ENCODE measurements at places on chromosomes 12 and 14. TPM values are rescaled to one million over a fixed set of nuclear protein-coding genes. Genes with fewer than 3 reads are reported as not detected.

SOX5 gene
- total RNA-seq, result 16.8 TPM

ART4 gene
- total RNA-seq, result 0.57 TPM

PPP1R36 gene
- total RNA-seq, result 2.9 TPM

WNT1 gene
- not detected for total RNA-seq

KRT82 gene
- total RNA-seq, result not detected

KRT80 gene
- 0.26 TPM for total RNA-seq

TRPV4 gene
- total RNA-seq, result not detected
